Activated T-helper 1 cell treated with anti-CD3 and anti-CD28 coated beads, Interleukin-12 subunit alpha, Interleukin-12 subunit beta, Interleukin-2, Interleukin-4 antibody, amounts not matched to agents 30 ng/mL and 10 ng/mL and 1 ng/mL, durations not matched to agents 14 hours and 24 hours and 36 hours (primary cell): ENCODE measurements at places on chromosomes 13 and 19. TPM values are rescaled to one million over a fixed set of nuclear protein-coding genes. Genes with fewer than 3 reads are reported as not detected.
A peak's percentile ranks its signal among the peaks of the same experiment; 100 is the strongest.

The BCAM gene
- not detected in 2 replicates for total RNA-seq

The TEX101 gene
- total RNA-seq: not detected in 2 replicates

The TEKTIP1 gene
- total RNA-seq: 1.4 and 1.7 TPM in 2 replicates

The ZSCAN1 gene
- total RNA-seq: not detected in 2 replicates

DNA sequence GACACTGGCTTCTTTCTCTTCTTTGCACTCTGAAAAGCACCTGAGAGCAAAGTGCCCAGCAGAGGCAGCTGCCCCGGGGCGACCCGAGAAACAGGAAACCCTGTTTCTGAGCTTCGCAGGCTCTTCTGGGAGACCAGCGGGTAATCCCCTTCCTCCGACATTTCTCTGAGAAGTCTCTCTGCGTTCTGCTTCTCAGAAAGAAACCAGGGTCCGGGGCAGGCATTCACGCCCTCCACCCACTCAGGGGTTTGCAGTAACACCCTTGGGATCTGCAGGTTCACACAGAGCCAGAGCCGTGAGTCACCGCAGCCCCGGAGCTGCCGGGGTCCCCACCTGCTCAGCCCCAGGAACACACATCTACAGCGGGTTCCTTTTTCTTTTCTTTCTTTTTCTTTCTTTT is 86.0 kb downstream of the GADD45B start:
- DNase-seq: peak; percentile 75
- peak overlapping the region; percentile 79 for H3K4me3 ChIP-seq
- no peaks in the 10 kb centered on the region for H3K36me3 ChIP-seq
- H3K4me1 ChIP-seq: peaks cover 43% of the 10 kb centered on the region
- H3K27ac ChIP-seq: peak overlapping the region; percentile 92

DNA sequence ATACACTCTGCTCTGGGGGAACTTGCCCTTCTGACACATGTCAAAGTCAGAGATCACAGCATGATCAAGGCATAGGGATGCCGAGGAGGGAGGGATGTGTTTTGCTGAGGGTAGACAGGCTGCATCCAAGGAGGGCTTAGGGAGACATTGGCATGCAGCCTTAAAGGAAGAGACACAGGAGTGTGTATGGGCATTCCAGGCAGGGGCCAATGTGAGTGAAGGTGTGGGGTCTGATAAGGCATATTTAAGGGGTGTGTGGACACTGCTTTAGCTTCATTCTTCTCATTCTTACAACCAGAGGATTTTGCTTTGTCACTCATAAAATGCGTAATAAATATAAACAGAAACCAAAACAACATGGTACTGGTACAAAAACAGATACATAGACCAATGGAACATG is 193.4 kb downstream of the RGCC start:
- no peaks in the 10 kb centered on the region for H3K27me3 ChIP-seq
- DNase-seq: no peak
- H3K4me1 ChIP-seq: peaks cover 13% of the 10 kb centered on the region
- no peak overlapping the region for H3K27ac ChIP-seq
- no peak overlapping the region for H3K4me3 ChIP-seq
- no peaks in the 10 kb centered on the region for H3K36me3 ChIP-seq

- peaks cover 2% of the 10 kb centered on the region for H3K36me3 ChIP-seq
- DNase-seq: peak; percentile 35
- H3K4me1 ChIP-seq: peaks cover 46% of the 10 kb centered on the region
- H3K4me3 ChIP-seq: peak overlapping the region; percentile 35
- no peaks in the 10 kb centered on the region for H3K27me3 ChIP-seq
Measured at GRCh38 chr13:25752957-25753551, 298.8 kb downstream of the SHISA2 start.

GRCh38 chr13:108305655-108306054 is 36.1 kb downstream of the TNFSF13B start:
- no peak overlapping the region for H3K4me3 ChIP-seq
- DNase-seq: no peak
- no peaks in the 10 kb centered on the region for H3K27me3 ChIP-seq

GRCh38 chr13:46830405-46831005 is 33.5 kb upstream of the ESD start:
- H3K4me1 ChIP-seq: no peaks in the 10 kb centered on the region
- no peak for DNase-seq
- no peaks in the 10 kb centered on the region for H3K36me3 ChIP-seq
- peaks cover 6% of the 10 kb centered on the region for H3K27me3 ChIP-seq
- H3K4me3 ChIP-seq: no peak overlapping the region
- no peak overlapping the region for H3K27ac ChIP-seq

DNA sequence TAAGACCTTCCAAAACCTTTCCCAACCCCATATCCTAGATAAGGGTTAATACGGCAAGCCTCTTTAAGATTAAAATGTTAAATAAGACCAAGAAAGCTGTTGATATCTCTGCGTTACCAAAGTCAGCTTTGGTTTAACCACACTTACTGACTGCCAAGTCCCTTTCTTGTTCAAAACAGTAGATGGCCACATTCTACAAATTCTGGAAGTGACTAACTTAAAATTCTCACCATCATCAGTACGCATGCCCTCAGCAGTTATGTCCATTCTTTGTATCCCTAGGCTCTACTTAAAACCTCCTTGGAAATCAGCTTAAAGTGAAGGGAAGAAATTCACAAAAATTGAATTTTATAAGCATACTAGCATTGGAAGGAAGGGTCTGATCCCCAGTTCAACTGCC is 23.6 kb downstream of the SOHLH2 start:
- no peak overlapping the region for H3K4me3 ChIP-seq
- DNase-seq: no peak
- H3K27me3 ChIP-seq: no peaks in the 10 kb centered on the region
- no peak overlapping the region for H3K27ac ChIP-seq
